ENCODE measurements at places on chromosomes 13 and 19. TPM values are rescaled to one million over a fixed set of nuclear protein-coding genes. Genes with fewer than 3 reads are reported as not detected.

GRCh38 chr13:100434010-100434763 lies 154.4 kb downstream of the GGACT start:
- H3K4me3 ChIP-seq, result peak overlapping the region; percentile 44
- H3K27me3 ChIP-seq, result no peaks in the 10 kb centered on the region
- peaks cover 45% of the 10 kb centered on the region for H3K36me3 ChIP-seq
- DNase-seq, result peak; percentile 45

GRCh38 chr13:72782717-72783116 lies 784 bp downstream of the PIBF1 start:
- no peaks in the 10 kb centered on the region for H3K27me3 ChIP-seq
- H3K4me3 ChIP-seq, result peak overlapping the region; percentile 98
- peaks cover 52% of the 10 kb centered on the region for H3K4me1 ChIP-seq
- DNase-seq, result peak; percentile 19

GRCh38 chr19:39111593-39112199 lies 13.9 kb upstream of the PAK4 start:
- H3K27ac ChIP-seq, result no peak overlapping the region
- peaks cover 21% of the 10 kb centered on the region for H3K27me3 ChIP-seq
- H3K36me3 ChIP-seq, result no peaks in the 10 kb centered on the region

- H3K27ac ChIP-seq, result no peak overlapping the region
- no peak overlapping the region for H3K4me3 ChIP-seq
These were observed 85.9 kb downstream of the GJA3 start for GRCh38 chr13:20074966-20075365.

DNA sequence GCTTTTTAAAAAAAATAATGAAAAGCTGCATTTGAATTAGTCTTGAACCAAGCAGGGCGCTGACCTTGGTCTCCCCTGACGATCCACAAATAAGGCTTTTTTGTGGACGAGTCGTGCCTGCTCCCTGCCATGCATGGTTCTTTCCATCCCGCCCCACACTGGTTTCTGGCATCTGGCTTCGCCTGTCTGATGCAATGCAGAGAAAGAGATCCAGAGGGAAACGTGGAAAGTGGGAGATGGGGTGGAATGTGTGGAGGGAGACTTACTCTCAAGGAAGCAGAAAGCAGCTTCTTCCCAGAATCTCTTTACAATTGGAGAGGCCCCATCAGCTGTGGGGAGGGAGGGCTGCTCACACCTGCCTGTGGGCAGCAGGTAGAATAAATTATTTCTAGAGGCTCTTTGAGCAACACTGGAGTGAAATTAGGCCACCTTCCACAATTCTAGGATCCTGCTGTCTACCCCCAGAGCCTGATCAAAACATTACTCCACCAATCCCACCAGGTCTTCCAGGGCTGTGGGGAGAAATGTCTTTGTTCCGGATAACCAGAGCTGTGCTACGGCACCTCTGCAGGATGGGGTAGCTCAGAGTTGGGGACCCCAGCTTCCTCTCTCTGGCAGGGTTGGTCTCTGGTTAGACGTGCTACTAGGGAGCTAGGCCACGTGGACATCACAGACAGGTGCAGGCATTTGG lies 183.5 kb downstream of the UQCRFS1 start:
- H3K4me3 ChIP-seq, result no peak overlapping the region
- no peak overlapping the region for H3K27ac ChIP-seq
- H3K36me3 ChIP-seq, result no peaks in the 10 kb centered on the region
- peaks cover 17% of the 10 kb centered on the region for H3K27me3 ChIP-seq

DNA sequence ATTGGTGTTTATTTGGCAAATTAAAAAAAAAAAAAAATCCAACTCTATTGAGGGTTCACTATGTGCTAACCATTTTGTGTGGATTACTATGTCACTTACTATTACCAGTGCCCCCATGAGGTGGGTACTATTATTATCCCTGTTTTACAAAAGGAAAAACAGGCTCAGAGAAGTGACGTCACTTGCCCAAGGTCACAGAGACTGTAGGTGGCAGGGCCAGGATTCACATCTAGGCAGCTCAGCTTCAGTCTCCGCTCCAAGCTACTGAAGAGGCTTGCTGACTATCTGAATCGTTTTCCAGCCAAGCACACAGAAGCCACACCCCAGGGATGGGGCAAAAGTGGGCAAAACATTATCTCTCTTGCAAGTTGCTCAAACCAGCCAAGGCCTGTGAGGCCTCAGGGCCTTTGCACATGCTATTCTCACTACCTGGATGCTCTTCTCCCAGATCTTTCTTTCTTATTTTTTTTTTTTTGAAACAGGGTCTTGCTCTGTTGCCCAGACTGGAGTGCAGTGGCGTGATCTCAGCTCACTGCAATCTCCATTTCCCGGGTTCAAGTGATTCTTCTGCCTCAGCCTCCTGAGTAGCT lies 4.8 kb upstream of the ANGPTL8 start:
- H3K27ac ChIP-seq, result no peak overlapping the region
- peaks cover 6% of the 10 kb centered on the region for H3K36me3 ChIP-seq
- peaks cover 5% of the 10 kb centered on the region for H3K27me3 ChIP-seq

GRCh38 chr19:18651733-18652132 lies 14.9 kb downstream of the KLHL26 start:
- H3K36me3 ChIP-seq, result no peaks in the 10 kb centered on the region
- peaks cover 36% of the 10 kb centered on the region for H3K4me1 ChIP-seq
- no peak overlapping the region for H3K27ac ChIP-seq
- H3K4me3 ChIP-seq, result no peak overlapping the region
- H3K27me3 ChIP-seq, result peaks cover 5% of the 10 kb centered on the region
- no peak for DNase-seq

- peak overlapping the region; percentile 74 for H3K4me3 ChIP-seq
- no peaks in the 10 kb centered on the region for H3K36me3 ChIP-seq
- H3K4me1 ChIP-seq, result peaks cover 17% of the 10 kb centered on the region
These were observed 593 bp downstream of the ATP8B3 start for GRCh38 chr19:1811472-1811894.

GRCh38 chr19:49497047-49497788 lies 984 bp downstream of the RPS11 start:
- peaks cover 37% of the 10 kb centered on the region for H3K27me3 ChIP-seq
- H3K27ac ChIP-seq, result peak overlapping the region; percentile 93
- DNase-seq, result peak; percentile 43
- H3K4me1 ChIP-seq, result peaks cover 17% of the 10 kb centered on the region

- H3K4me3 ChIP-seq, result no peak overlapping the region
- H3K36me3 ChIP-seq, result no peaks in the 10 kb centered on the region
- H3K27me3 ChIP-seq, result peaks cover 19% of the 10 kb centered on the region
- no peaks in the 10 kb centered on the region for H3K4me1 ChIP-seq
These were observed 58.5 kb downstream of the C13orf42 start for GRCh38 chr13:51052581-51052980.

DNA sequence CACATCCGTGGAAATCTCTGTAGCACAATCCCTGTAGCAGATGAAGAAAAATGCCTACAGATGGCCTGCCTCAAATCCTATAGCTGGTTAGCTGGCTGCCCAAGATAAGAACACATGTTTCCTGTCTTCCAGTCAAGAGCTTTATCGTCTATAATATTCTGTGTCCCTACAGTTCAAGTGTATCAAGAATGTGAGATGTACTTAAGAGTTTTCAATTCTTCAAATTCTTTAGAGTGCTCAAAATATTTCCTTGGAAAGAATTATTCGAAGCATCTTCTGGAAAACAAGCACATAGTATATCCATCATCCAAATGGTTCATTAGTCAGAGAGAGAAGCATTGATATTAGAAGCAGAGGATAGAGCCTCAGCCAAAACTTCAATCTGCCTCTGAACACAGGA lies 239.8 kb downstream of the COG6 start:
- no peak overlapping the region for H3K27ac ChIP-seq
- H3K4me1 ChIP-seq, result peaks cover 24% of the 10 kb centered on the region
- peaks cover 2% of the 10 kb centered on the region for H3K27me3 ChIP-seq
- H3K4me3 ChIP-seq, result no peak overlapping the region

DNA sequence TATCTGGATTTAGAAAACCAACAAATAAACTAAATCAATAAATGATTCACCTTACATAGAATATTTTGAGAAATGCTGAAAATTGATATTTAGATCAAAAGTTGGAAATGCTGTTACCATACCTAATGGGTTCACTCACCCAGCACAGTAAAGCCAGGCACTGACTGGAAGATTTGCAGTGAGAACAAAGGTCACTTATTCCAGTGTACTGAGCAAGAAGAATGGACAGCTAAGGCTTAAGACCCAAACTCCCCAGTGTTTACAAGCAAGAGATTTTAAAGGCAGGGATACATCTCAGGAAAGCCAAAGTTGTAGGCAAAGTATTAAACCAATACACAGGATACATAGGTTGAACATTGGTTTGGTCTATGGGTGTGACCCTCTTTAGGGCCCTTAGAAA lies 523.9 kb upstream of the PCDH9 start:
- no peak overlapping the region for H3K4me3 ChIP-seq
- no peaks in the 10 kb centered on the region for H3K27me3 ChIP-seq
- no peak overlapping the region for H3K27ac ChIP-seq

GRCh38 chr13:80584785-80585184 lies 243.9 kb upstream of the SPRY2 start:
- H3K27me3 ChIP-seq, result no peaks in the 10 kb centered on the region
- no peaks in the 10 kb centered on the region for H3K36me3 ChIP-seq

DNA sequence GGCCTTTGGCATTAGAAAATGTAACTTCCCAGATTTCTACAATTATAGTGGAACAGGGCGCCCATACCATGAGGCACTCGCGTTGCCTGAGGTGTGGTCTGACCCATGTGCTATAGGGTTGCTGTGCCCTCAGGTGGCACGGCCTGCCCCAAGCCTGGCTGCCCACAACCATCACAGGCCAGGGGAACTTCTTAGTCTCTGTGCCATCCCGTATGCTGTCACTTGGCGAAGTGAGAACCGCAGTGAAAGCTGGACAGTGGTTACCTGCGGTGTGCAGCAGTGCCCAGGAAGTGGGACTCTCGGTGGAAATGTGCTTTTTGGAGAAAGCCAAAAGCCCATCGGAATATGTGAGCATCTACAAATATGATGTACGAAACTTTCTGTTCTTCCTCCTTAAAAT lies 88.2 kb upstream of the GPR183 start:
- H3K4me1 ChIP-seq, result no peaks in the 10 kb centered on the region
- H3K4me3 ChIP-seq, result no peak overlapping the region
- no peak for DNase-seq
- no peaks in the 10 kb centered on the region for H3K36me3 ChIP-seq
- peaks cover 18% of the 10 kb centered on the region for H3K27me3 ChIP-seq

- peaks cover 4% of the 10 kb centered on the region for H3K27me3 ChIP-seq
- peaks cover 60% of the 10 kb centered on the region for H3K4me1 ChIP-seq
- 0 out of 2 replicates have a peak overlapping the region, but pooled peaks have one; percentile 6 for H3K4me3 ChIP-seq
- DNase-seq, result peak; percentile 37
These were observed 118.4 kb downstream of the RAB20 start for GRCh38 chr13:110442930-110443621.

- H3K36me3 ChIP-seq, result no peaks in the 10 kb centered on the region
- DNase-seq, result no peak
- H3K27ac ChIP-seq, result no peak overlapping the region
- H3K27me3 ChIP-seq, result no peaks in the 10 kb centered on the region
- no peak overlapping the region for H3K4me3 ChIP-seq
These were observed 8.1 kb upstream of the FPR3 start for GRCh38 chr19:51786646-51787494.

DNA sequence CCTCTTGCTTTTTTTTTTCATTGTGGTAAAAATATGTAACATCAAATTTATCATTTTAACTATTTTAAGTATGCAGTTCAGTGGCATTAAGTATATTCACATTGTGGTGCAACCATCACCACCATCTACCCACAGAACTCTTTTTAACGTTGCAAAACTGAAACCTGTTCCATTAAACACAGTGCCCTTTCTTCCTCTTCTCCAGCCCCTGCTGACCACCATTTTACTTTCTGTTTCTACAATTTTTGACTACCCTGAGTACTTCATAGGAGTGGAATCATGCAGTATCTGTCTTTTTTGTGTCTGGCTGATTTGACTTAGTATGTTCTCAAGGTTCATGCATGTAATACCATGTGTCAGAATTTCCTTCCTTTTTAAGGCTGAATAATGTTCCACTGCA lies 153.1 kb downstream of the FGF9 start:
- no peak for DNase-seq
- H3K27me3 ChIP-seq, result peaks cover 2% of the 10 kb centered on the region
- H3K27ac ChIP-seq, result no peak overlapping the region
- H3K4me3 ChIP-seq, result no peak overlapping the region
- no peaks in the 10 kb centered on the region for H3K36me3 ChIP-seq
- H3K4me1 ChIP-seq, result no peaks in the 10 kb centered on the region

DNA sequence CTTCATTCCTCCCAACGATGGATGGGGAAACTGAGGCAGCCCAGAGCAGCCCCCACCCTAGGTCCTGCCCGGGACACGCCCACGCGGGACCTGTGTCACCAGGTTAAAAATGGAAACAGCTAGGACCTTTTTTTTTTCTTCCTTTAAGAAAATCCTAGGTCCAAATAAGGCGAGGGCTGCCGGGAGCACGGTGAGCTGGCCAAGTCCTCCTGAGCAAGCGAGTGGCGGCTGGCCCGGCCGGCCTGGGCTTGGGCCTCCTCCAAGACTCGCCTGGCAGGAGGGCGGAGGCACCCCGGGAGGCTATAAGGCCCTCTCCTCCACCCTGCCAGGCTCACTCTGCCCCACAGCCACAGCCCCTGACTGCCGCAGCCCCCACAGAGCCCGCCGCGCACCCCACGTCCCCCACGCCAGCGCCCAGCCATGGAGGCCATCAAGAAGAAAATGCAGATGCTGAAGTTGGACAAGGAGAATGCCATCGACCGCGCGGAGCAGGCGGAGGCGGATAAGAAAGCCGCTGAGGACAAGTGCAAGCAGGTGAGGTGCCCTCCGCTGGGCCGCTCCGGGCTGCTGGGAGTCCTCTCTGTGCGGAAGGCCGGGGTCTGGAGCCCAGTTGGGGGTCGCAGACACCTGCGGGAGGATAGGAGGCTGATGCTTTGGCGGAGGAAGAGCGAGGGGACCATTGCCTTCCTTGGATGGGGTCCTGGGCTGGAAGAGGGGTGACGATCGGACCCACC lies 8.9 kb upstream of the TPM4 start:
- H3K27ac ChIP-seq, result peak overlapping the region; percentile 85
- H3K36me3 ChIP-seq, result no peaks in the 10 kb centered on the region
- peak; percentile 60 for DNase-seq
- H3K4me1 ChIP-seq, result peaks cover 23% of the 10 kb centered on the region

GRCh38 chr19:33450689-33451088 lies 70.9 kb downstream of the PEPD start:
- H3K27me3 ChIP-seq, result peaks cover 2% of the 10 kb centered on the region
- no peak for DNase-seq
- no peaks in the 10 kb centered on the region for H3K4me1 ChIP-seq
- no peak overlapping the region for H3K4me3 ChIP-seq

- H3K27ac ChIP-seq, result no peak overlapping the region
- H3K36me3 ChIP-seq, result peaks cover 6% of the 10 kb centered on the region
These were observed 9.1 kb upstream of the SHISA7 start for GRCh38 chr19:55451965-55452748.

Gene PLK5
- 0.66 TPM for total RNA-seq

Gene SLC15A1
- total RNA-seq, result not detected

Gene CYP4F2
- total RNA-seq, result not detected

Gene CD209
- total RNA-seq, result not detected

Gene INSR
- 2.9 TPM for total RNA-seq

Gene FGF14
- total RNA-seq, result 0.03 TPM

Gene MAMSTR
- 3.1 TPM for total RNA-seq

Gene ZNF665
- total RNA-seq, result 0.20 TPM

Gene SHISA7
- total RNA-seq, result not detected

Gene ZNF780A
- total RNA-seq, result 10.5 TPM

Gene YJEFN3
- 1.7 TPM for total RNA-seq

Gene MEIOSIN
- total RNA-seq, result not detected

Gene PSG7
- 0.21 TPM for total RNA-seq

Gene CILP2
- 0.10 TPM for total RNA-seq

Data from HFFc6 (cell line).